ENCODE measurements at places on chromosomes 16 and 17. TPM values are rescaled to one million over a fixed set of nuclear protein-coding genes. Genes with fewer than 3 reads are reported as not detected.

Gene TSC2
- total RNA-seq = 83.0 TPM

- no peak for DNase-seq
Measured at GRCh38 chr16:78607465-78607864, 508.0 kb downstream of the WWOX start.

DNA sequence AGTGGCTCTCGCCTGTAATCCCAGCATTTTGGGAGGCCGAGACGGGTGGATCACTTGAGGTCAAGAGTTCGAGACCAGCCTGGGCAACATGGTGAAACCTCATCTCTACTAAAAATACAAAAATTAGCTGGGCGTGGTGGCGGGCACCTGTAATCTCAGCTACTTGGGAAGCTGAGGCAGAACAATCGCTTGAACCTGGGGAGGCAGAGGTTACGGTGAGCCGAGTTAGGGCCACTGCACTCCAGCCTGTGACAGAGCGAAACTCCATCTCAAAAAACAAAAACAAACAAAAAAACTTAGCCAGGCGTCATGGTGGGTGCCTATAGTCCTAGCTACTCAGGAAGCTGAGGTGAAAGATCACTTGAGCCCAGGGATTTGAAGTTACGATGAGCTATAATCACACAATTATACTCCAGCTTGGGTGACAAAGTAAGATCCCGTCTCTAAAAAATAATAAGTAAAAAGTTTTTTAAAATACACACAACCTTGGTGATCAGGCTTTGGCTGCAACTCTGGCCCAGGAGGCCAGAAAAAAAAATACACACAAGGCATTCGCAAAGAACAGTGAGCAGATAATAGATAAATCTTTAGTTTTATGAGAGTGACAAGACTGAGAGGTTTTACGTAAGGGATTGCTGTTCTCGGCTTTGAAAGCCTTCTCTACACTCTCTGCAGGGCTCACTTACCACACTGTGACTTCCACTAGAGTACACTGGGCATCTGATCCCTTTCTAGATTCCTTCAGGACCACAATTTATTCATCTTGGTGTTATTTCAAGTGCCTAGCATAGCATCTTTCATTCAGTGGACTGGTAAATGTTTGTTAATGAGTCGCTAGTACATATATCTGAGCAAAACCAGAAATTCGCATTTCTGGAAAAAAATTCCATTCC is 5.9 kb downstream of the GSPT1 start:
- DNase-seq = no peak

DNA sequence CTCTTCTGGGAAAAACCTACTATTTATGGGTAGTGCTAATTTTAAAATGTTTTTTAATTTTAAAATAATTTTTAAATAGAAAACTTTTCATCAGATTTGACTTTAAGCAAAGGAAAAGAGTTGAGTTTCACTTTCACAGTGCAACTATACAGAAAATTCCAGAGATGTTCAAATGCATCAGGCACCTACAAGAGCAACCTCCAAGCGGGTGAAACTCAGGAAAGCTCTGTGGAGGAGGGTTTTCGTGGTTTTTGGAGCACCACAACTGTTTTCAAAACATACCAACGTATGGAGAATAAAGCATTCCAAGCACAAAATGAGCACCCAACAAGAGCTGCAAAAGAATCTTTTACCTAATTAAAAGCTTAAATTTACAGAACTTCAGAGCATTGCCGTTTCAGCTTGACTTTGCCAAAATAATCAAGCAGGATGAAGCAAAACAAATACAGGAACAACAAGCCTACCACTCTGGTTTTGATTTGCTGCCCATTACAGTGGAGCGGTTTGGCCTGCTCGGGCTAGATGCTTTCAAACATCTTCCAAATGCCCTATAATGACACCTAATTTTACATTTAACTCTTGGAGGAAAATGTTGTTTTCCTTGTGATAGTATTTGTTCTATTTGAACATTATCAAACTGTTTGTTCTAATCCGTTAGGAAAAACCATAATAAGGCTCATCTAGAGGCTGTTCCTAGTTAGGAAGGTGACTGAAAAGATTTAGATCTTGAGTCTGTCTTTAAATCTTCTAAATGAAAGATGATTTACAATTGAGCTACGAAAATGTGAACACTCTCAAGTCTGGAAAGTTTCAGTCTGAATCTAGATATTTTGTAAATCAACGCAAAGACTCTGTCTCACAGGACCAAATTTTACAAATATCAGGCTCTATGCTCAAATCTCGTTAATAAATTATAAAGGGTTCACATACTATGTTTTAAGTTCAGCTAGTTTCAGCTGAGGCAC is 34.5 kb downstream of the NACA2 start:
- no peak for DNase-seq

GRCh38 chr17:49576088-49576916 is 631 bp downstream of the NXPH3 start:
- DNase-seq = peak; percentile 75

Gene TMED6
- total RNA-seq = not detected

DNA sequence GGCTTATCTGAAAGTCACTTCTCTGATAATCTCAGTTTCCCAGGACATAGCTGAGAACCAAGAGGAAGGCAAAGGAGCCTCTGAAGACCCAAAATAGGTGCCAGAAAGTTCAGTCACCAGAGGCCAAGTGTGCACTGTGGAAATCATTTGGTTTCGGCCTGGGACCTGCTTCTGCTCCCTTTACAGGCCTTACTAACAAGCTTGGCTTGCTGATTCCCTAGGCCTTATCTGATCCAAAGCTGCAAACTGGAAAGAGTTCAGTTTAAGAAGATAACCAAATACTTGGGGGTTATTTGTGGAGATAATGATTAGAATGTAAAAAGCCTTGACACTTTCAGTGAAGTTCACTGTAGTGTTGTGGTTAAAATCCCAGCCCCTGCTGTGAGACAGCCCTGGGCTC is 17.0 kb downstream of the ITGA3 start:
- DNase-seq = no peak

- no peak for DNase-seq
Measured at GRCh38 chr17:17787568-17787967, 49.2 kb downstream of the SREBF1 start.

Gene SEPTIN1
- 2.5 TPM for total RNA-seq

Gene PRDM7
- not detected for total RNA-seq

Gene PIRT
- not detected for total RNA-seq

DNA sequence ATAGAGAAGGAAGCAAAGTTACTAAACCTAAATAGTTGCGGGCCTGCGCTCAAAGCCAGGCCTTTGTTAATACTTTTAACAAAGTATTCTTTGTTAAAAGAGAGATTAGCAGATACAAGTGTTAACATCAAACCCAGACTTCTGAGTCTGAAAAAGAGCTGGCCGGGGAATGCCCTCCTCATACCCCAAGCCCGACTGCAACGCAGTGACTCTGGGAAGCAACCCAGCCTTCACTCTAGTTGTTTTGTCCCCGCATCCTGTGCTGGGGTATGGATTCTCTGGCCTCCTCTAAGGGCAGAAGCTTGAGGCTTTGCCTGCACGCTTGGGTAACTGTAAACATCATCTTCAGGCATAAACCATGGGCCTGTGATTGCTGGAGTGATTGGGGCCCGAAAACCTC is 48.3 kb downstream of the ADCY7 start:
- no peak for DNase-seq

DNA sequence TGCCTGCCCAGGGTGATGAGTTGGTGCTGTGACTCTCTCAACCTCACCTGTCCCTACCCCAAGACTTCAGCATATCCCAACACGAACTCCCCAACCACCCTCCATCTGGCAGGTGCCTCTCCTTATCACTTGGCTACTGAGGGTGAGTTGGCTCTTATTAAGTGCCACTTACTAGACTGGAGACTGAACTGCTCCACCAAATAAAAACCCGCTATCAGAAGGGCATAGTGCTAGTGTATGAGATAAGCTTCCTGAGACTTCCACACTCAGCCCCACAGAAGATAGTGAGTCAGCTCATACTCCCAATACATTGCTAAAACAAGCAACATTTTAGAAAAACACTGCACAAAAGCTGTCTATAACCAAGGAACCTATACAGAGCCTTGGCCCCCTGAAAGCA is 16.0 kb upstream of the CCL18 start:
- DNase-seq = no peak

- peak; percentile 71 for DNase-seq
Measured at GRCh38 chr17:41308251-41308917, 725 bp downstream of the KRTAP16-1 start.

GRCh38 chr17:49106321-49107210 is 26.0 kb upstream of the B4GALNT2 start:
- DNase-seq = no peak

DNA sequence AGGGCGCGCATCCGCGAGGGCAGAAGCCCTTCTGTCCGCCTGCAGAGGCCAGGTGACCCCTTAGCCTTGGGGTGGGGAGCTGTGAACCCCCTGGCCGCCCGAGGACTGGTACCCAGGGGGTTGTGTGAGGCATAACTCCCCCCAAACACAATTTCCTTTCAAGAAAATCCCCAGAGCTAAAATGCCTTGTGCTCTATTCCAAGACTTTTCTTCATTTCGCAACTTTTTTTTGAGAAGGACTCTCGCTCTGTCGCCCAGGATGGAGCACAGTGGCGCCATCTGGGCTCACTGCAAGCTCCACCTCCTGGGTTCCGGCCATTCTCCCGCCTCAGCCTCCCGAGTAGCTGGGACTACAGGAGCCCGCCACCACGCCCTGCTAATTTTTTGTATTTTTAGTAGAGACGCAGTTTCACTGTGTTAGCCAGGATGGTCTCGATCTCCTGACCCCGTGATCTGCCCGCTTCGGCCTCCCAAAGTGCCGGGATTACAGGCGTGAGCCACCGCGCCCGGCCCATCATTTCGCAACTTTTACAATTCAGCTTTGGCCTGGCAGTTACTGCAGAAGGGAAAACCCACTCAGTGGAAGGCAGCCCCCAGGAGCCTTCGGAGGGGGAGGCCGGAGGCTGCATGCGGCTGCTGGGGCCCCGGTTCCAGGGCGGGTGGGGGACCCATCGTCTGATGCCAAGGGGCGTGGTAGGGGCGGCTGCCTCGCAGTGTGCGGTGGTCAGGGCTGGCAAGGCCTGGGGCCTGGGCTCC is 963 bp upstream of the APRT start:
- peak; percentile 81 for DNase-seq

DNA sequence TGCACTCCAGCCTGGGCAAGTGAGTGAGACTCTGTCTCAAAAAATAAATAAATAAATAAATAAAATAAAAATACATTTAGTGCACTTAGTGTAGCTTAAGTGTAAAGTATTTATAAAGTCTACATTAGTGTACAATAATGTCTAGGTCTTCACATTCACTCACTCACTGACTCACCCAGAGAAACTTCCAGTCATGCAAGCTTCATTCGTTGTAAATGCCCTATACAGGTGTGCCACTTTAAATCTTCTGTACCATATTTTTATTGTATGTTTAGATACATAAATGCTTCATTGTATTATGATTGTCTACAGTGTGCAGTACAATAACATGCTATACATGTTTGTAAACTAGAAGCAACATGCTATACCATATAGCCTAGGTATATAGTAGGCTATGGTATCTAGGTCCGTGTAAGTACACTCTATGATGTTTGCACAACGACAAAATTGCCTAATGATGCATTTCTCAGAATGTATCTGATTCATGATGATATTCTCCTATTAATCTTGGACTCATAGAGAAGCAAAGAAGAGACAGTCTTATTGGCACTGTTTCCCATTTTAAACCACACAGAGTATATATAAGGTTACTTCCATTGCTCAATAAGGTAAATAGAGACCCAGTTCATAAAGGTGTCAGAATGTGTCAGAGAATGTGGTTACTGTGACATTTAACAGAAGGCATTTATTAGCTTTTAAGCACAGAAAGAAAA is 1314.9 kb downstream of the CDH11 start:
- no peak for DNase-seq

Gene FNDC8
- total RNA-seq = not detected

Gene CHP2
- not detected for total RNA-seq

Gene ARHGAP44
- total RNA-seq = 9.9 TPM

DNA sequence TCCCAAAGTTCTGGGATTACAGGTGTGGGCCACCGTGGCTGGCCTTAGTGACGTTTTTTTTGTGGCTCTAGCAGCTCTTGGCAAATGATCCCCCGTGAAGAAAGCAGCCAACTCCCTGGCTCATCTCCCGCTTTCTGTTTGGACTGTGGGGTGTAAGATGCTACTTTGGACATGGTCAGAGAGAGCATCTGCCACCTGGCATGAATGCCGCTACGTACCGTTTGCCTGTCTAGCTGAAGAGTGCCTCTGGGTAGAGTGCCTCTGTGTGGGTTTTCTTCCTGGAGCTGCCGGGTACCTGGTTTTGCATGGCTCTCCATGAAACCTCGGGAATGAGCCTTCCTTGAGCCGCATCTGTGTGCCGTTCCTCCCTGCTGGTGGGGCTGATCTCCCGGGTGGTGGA is 34.3 kb downstream of the NDEL1 start:
- DNase-seq = no peak

GRCh38 chr16:78002915-78003538 is 19.3 kb upstream of the CLEC3A start:
- DNase-seq = peak; percentile 86

Gene BAIAP3
- 5.2 TPM for total RNA-seq

Gene CBFA2T3
- total RNA-seq = 11.5 TPM

Gene OR1A1
- total RNA-seq = not detected

DNA sequence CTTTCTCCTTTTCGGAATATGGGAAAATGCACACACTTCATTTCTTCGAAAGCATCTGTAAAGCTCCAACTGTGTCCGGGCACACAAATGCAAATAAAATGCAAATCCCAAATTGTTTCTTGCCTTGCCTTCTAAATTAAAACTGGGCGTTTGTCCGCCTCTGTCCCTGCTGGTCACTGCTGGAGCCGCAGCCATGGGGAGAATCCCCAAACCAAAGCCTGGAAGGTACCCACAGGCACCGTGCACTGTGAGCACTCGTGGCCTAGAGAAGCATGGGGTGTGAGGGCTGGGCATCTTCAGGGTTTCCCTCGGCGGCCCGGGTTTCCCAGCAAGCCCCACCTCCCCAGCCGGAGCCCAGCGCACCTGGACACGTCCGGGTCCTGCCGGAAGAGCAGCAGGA is 2.9 kb downstream of the SLC47A2 start:
- DNase-seq = no peak

- no peak for DNase-seq
Measured at GRCh38 chr17:71269201-71269600, 851.6 kb upstream of the SOX9 start.

Gene CCL1
- total RNA-seq = not detected

- DNase-seq = no peak
Measured at GRCh38 chr16:27341971-27342370, 28.2 kb downstream of the IL4R start.
